Omental fat pad (tissue), 4 donors: ENCODE measurements at places on chromosomes 7 and 10.

GRCh38 chr10:102289840-102290239 is 44.5 kb downstream of the GBF1 start:
- DNase-seq: no peak

- DNase-seq: no peak
Measured at GRCh38 chr7:117025891-117026290, 72.6 kb downstream of the ST7 start.

DNA sequence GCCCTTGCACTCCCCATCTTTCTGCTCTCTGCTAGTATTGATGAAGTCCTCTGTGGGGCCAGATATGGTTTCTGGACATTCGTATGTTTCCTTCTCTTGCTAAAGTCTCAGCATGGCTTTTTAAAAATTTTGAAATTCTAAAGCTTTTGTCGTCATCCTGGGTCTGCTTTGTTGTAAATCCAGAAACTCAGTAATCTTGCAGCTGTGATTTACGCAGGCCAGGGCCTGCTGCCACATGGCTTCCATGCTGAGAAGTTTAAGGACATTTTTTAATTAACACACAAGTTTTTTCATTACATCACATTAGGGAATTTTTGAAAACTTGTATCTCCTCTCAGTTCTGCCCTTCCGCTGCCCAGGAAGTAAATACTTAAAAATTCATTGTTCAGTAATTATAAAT is 686.1 kb upstream of the IGFBP3 start:
- DNase-seq: no peak

DNA sequence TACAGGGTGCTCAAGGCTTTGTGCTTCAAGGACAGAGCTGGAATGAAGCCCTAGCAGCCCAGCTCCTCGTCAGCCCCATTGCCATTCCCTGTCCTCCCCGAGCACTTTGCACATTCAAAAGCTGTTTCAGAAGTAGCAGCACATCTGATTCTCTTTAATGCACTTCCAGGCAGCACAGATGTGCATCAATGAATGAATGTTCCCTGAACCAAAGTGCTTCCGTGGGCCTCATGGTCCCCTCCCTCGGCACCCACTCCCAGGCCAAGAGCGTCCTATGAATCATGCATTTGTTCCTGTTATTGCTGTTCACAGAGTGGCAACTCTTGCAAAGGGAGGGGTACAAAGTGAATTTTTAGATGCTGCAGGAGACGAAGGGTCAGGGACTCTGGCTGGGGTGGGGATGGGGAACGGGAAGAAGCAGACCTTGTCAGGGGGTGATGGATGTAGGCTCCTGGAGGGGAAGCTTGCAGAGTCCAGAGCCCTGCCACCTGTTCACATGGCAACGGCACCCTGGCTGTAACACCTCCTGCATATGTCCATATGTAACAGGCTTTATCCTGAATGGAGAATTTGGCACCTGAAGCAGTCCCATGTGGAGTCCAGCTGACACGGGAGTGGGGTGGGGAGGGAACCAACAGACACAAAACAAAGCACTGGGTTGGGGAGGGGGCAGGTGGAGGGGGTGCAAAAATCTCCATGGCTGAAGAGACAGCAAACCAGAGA is 62.2 kb upstream of the BAIAP2L1 start:
- DNase-seq: no peak

- DNase-seq: no peak
Measured at GRCh38 chr7:155001756-155002410, 1.0 kb downstream of the PAXIP1 start.
